Fibroblast of the aortic adventitia (primary cell): ENCODE measurements at places on chromosomes 5 and 9.

GRCh38 chr9:92633614-92634278 lies 36.2 kb downstream of the IPPK start:
- DNase-seq = no peak

GRCh38 chr5:180470966-180471582 lies 23.1 kb upstream of the CNOT6 start:
- DNase-seq = peak; percentile 73

DNA sequence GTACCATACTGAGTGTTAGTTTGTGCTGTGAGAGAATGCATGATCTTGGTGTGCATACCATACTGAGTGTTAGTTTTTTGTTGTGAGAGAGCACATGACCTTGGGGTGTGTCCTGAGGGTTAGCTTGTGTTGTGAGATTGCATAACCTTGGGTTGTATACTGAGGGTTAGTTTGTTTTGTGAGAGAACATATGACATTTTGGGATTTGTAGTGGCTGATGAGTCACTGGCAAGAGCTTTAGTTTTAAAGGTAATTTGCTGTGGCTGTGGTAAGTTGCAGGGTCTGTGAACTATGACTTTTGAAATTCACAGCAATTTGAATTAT lies 1068.3 kb upstream of the EDIL3 start:
- no peak for DNase-seq

GRCh38 chr9:108859459-108860114 lies 2.5 kb upstream of the ACTL7A start:
- DNase-seq = no peak

DNA sequence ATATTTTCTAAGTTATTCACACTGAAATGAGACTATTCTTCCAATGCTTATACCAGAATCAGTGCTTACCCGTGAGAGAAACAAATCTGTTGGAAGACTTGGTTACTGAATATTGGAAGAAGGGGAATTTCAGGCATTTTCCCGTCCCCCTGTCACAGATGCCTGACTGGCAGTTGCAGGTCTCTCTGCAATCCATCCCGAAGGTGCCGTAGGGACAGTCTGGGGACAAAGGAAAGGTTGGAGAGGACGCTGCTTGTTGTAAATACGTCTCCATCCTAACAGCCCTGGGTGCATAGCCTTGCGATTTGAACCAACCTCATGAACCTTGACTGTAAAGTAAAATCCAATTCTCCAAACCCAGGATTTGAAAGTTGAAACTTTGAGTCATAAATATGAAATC lies 3.5 kb downstream of the ESM1 start:
- no peak for DNase-seq

GRCh38 chr5:167812871-167813270 lies 478.6 kb upstream of the WWC1 start:
- DNase-seq = no peak

DNA sequence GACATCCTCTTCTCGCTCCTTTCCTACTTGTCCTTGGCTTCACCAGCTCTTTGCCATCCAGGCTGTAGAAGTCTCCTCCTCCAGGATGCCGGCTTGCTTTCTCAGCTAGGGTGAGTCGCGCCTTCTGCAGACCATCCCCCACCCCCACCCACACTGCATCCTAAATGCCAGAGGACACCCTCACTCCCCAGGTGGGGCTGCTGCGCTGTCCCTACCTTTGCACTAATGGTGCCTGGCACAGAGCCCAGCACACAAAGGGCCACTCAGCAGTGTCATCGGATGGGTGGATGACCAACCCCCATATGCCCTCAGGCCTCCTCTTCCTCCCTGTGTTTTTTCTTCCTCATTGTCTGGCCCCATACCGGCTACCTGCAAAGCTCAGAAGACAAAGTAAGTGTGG lies 14.8 kb downstream of the IL9 start:
- no peak for DNase-seq

DNA sequence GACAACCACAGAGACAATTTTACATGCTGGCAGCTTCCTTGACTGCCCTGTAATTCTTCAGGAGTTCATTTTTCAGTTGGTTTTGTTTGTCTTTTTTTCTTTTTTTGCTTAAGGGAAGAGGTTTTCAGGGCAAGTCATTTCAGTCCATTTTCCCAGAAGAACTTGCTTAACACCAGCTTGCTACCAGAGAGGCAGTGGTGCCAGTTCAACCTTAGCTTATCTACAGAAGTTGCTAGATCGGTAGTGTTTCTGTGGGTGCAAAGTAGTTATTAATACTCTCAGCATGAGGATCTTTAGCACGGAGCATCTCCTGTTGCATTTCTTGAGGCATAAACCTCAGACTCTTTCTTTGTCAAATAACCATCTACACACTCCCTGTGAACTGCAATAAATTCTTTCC lies 1.1 kb downstream of the SPEF2 start:
- DNase-seq = peak; percentile 2

DNA sequence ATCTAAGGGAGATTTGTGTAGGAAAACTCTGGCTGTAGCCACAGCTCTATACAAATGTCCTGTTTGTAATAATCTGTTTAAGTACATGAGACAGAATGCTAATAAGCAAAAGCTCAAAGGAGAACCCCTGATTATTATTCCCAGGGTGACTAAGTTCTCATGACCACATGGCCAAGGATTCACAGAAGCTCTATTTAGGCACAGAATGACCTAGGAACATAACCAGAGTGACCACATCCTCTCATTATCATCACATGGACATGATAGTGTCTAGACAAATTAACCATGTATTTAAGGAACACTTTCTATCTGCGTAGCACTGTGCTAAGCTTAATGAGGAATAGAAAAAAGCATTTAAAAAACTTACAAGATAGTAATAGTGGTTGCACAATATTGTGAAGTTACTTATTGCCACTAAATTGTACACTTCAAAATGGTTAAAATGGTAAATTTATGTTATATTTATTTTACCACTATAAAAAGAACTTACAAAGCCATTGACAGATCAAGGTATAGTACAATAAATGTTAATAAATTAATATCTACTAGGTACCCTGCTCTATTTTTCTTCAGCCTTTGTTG lies 56.3 kb downstream of the STX17 start:
- no peak for DNase-seq

DNA sequence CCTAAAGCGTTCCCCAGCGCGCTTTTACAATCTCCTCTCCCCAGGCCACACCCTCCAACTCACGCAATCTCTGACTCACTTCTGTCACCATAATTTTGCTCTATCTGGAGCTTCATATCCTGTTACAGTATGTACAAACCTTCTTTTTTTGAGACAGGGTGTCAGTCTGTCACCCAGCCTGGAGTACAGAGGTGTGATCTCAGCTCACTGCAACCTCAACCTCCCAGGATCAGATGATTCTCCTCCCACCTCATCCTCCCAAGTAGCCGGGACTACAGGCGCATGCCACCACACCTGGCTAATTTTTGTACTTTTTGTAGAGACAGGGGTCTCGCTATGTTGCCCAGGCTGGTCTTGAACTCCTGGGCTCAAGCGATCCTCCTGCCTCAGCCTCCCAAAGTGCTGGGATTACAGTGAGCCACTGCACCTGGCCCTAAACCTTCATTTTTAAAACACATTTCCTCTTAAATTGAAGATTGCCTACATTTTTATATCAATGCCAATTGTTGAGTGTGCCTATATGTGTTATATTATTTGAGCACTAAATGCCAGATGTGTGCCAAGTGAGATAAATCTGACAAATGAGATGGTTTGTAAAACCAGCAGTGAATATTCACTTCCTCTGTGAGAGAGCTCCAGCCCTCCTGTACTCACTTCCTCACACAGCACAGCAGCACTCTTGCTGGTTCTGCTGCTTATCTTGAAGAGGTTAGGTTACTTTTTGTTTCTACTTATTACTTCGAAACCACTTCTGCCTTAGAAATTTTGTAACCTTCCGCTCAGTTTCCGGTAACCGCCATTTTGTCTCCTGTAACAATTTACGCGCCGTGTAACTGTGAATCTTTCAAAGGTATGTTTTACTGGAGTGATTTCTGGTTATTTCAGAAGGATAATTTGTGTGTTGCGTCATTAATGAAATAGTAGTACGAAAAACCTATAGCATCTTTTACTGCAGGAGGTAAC lies 57.9 kb downstream of the DOCK8 start:
- no peak for DNase-seq

DNA sequence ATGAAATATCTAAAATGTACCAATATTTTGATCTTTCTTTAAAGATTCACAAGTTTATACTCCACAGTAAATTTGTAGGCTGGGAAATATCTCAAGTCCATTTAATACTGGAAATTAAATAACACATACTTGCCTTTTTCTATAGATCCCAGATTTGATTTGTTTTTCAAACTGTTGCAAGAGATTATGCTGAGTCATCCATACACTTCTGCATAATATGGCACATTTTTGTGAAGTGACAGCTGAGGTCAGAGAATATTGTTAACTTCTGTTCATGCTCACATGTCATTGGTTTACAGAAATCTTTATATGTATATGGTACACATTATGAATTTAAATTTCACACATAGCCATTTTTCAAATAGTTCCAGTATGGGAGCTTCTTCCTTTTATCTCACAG lies 1066.3 kb upstream of the NUDT12 start:
- no peak for DNase-seq
